ENCODE measurements at places on chromosomes 3 and 15. TPM values are rescaled to one million over a fixed set of nuclear protein-coding genes. Genes with fewer than 3 reads are reported as not detected.

DNA sequence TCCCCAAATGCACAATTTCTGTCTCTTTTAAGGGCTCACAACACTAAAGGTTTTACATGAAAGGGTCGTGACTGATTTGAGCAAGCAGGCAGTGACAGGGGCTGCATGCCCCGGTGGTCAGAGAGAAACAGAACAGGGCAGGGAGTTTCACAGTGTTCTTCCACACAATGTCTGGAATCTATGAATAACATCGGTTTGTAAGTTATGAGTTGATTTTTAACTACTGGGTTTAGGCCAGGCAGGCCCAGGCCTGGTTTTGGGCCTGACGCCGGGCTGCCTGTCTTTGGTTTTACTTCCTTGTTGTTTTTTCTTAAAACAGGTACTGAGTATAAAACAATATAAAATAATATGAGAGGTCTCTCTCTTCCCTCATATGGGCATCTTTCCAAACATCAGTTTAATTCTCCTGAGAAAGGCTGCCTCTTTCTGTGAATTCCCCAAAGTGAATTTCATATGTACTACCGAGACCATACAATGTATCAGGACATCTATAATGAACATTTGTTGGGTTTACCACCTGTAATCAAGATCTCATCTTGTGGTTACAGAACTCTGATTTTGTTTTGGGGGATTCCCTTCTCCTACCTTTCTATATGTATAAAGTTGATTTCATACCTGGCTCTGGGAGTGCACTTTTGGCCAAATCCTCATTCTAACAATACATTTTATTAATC is 74.4 kb downstream of the CD200 start:
- DNase-seq: no peak

GRCh38 chr15:42137461-42138261 is 18.8 kb downstream of the PLA2G4F start:
- DNase-seq: peak; percentile 66

- no peak for DNase-seq
Observed at GRCh38 chr3:115469649-115470048, 153.7 kb upstream of the GAP43 start.

DNA sequence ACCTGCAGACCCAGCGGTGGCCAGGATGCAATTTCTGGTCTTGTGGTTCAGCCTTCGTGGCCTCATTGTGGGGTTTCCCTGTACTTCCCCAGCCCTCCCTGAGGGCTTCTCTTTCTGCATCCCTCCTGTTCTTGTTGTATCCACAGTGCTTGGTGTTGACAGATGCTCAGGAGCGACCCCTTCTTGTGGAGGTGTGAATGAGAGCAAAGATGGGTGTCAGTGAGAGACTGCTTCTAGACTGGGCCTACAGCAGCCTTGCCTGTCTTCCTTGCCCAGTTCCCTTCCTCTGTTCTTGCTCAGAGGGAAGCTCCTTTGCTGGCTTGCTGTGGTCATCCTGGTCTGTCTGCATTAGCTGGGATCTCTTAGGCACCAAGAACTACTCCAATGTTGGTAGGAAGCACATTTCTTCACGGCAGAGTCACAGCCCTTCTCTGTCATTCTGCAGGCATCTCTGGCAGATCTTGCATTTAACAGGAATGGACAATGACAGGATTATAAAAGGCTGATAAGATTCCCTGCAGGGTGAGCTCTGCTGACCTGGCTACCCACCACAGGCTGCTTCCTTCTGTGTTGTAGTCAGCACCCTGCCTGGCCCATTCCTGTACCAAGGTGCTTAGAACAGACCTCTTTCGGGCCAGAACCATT is 317.8 kb upstream of the C2CD4B start:
- peak; percentile 21 for DNase-seq

DNA sequence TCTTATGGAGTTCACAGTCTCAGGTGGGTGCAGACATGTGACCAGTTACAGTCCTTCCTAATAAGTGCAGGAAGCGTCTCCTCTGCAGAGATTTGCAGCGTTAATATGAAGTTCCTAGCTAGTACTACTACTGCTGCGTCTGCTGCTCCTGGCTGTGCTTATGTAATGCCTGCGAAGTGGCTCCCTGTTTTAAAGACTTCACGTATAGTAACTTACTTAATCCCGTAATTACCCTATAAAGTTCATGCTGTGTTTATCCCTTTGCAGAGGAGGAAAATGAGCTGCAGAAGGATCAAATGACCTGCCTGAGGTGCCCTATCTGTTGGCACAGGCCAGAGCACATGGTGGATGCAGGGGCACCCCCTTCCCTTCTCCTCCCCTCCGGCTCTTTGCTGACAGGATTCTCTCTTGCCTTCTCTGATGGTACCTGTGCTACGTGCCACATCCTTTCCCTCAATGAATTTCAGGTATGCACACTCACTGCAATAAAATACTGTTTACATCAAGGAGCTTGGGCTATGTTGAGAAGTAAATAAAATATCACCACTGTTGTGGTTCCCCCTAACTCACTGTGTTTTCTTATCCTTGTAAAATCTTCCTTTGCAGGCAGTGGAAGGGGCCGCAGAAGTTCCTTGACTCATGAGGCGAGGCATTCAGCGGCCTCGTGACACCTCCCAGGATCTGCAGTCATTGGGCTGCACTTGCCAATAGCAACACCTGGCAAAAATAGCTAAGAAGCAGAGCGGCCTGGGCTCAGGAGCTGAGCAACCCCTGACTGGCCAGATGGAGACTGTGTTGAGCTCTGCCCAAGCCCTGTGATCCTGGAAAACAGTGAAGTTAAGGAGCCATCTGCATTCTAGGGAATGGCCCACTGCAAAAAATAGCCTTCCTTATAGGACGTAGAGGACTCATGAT is 188.9 kb upstream of the ATP10A start:
- no peak for DNase-seq

DNA sequence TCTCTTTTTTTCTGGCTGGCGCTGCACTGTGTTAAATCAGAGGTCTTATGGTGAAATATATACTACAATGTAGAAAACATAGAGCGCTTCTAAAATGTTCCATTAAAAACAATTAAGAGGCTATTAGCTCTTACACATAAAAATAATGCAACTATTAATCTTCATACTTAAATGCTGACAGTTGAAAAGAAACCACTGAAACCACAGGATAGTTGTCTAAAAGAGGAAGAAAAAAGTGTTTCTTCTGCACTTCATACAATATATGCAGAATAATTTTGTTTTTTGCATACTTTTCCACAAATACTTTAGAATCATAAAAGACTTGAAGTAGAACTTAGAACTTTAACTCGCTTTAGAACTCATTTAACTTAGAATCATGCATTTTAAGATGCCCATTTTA is 170.5 kb downstream of the PYDC2 start:
- no peak for DNase-seq

- no peak for DNase-seq
Observed at GRCh38 chr3:53103397-53104296, 26.6 kb downstream of the RFT1 start.

DNA sequence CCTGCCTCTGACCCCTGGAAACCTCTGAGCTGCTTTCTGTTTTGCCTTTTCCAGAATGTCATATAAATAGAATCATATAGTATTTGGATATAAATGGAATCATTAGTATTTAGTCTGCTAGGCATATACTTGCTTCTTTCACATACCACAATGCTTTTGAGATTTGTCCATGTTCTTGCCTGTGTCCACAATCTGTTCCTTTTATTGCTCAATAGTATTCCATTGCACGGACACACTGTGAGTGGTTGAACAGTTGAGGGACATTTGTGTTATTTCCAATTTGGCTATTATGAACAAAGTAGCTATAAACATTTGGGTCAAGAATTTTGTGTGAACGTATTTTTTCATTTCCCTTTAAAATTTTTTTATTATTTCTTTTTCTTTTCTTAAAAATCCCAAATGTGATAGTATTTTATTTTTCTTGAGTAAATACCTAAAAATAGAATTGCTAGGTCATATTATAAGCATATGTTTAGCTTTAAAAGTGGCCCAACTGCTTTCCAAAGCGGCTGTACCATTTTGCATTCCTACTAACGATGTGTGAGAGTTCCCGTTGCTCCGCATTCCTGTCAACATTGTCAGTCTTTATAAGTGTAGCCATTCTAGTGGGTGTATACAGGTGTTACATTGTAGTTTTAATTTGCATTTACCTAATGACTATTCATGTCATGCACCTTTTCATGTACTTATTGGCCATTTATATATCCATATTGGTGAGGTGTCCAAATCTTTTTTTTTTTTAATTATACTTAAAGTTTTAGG is 26.5 kb downstream of the WDR53 start:
- no peak for DNase-seq

DNA sequence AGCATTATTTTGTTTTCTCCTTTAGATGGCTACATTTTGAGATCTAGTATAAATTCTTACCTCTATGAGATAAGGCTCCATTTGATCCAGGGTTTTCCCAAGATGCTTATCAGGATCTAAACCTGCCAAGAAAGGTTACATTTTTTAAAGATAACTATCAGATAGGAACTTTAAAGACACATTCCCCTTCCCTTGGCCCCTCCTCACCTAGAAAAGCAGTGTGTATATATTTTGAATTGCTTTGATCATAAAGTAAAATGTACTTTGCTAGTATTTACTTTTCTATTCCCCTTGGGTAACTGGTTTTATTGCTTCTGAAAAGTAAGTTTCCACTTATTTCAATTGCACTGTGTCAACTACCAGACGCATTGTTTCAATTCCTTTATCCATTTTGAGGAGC is 135.2 kb downstream of the DPH6 start:
- no peak for DNase-seq

- no peak for DNase-seq
Observed at GRCh38 chr3:149481056-149481455, 6.6 kb downstream of the TM4SF4 start.

DNA sequence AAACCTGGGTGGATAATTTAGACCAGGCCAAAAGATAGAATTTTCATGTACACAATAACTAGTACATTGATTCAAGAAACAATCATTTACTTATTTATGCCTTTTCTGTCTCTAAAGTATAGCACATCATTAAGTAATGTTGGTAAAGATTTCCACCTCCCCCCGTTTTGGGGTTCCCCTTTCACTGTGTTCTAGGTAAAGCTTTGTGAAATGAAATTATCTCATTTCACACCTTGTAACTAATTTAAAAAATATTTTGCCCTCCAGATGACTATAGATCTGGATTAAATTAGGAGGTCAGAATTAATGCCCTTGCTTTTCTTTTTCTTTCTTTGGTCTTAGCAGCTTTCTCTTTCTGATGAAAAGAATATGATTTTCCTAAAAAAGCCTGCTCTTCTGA is 328.5 kb upstream of the TBC1D5 start:
- DNase-seq: no peak

DNA sequence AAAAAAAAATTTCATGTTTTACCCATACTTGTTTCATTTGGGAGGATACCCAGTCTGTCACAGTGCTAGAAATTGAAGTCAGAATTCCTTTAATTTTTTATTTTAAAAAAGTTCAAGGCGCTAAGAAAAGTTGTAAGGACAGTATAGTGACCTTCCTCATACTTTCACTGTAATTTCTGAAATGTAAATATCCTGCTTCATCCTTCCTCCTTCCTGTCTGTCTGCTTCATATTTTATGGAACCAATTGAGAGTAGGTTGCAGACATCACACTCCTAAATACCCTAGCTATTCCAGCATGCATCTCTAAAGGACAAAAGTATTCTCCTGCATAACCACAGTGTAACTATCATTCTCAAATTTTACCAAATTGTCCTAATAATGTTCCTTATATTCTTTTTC is 35.8 kb downstream of the CMTM8 start:
- no peak for DNase-seq

DNA sequence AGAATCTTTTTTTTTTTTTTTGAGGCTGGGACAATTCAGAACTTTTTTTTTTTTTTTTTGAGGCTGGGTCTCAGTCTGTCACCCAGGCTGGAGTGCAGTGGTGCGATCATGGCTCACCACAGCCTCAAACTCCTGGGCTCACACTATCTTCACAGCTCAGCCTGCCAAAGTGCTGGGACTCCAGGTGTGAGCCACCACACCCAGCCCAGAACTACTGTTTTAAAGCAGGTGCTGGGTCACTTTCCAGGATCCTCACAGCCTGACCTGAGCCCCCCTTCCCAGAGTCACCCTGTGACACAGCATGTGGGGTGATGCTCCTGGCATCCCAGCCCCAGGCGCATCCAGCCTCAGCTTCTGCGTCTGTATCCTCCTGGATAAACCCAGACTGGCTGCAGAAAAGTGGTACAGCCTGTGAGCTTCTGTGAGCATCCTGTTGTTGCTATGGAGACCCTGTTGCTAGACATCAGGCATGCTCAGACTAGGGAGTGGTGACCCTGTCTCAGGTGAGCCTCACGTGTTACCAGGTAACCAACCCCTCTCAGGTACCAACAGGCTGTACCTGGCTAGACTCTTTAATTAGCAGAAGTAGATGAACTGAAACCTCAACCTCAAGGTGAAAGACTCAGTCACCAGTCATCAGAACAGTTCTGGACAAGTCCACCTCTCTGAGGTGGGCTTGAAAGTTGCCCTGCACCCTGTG is 15.0 kb downstream of the KLF13 start:
- peak; percentile 46 for DNase-seq

DNA sequence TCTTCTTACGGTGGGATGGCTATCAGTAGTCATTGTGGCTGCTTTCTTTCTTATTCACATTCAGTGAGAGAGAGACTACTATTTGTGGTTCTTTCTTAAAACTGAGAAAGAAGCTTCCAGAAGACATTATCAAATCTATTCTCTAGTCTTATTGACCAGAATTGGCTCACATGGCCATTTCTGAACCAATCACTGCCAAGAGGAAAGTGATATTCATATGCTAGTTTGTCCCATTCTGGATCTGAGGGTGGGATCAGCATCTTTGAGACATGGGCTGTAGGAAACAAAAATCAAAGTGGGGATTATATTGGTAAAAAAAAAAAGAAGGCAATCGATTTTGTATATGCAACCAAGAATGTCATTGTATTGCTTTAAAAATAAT is 106.4 kb upstream of the RASGRP1 start:
- DNase-seq: no peak

DNA sequence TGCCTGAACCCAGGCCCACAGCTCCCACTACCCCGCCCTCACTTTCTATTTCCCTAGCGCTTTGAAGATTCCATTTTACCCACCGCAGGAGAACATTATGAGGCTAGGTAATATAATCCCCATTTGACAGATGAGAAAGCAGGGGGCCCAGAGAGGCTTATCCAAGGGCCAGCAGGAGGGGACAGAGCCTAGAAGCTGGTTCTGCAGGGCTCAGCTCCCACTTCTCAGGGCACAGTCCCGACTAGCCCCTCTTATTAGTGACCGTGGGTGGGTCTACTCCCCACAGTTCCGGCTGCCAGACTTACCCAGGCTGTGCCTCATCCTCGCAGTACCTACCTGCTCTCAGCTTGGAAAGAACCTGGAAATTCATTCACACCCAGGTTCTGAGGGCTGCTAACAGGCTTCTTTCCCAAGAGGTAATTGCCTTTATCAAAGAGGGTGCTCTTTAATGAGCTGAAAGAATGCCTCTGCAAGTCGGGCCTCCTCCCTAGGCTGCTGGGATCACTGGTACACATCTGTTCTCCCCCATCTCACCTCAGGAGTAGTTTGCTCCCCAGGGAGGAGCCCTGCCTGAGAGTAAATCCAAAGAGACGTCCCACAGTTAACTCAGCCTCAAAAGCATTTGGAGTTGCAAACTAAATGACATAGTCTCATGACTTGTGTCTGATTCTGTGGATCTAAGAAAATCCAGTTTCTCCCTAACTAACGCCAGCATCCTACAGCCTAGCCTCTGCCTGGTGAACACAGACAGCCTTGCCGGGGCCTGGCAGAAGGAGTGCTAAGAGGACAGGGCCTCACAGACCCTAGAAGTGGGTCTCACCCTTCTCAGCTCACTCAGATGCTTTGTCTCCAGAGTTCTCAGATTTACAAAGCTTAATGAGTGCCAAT is 125.0 kb downstream of the CHSY1 start:
- no peak for DNase-seq

APOD gene
- total RNA-seq: not detected

THOC7 gene
- 103 TPM for total RNA-seq

MCF2L2 gene
- 8.0 TPM for total RNA-seq

SUSD5 gene
- not detected for total RNA-seq

TMED3 gene
- total RNA-seq: 31.5 TPM

GRAMD2A gene
- total RNA-seq: not detected

ISLR gene
- total RNA-seq: not detected

IQCF5 gene
- not detected for total RNA-seq

Data from OCI-LY7 (cell line).